ENCODE measurements at places on chromosomes 1 and 21.

DNA sequence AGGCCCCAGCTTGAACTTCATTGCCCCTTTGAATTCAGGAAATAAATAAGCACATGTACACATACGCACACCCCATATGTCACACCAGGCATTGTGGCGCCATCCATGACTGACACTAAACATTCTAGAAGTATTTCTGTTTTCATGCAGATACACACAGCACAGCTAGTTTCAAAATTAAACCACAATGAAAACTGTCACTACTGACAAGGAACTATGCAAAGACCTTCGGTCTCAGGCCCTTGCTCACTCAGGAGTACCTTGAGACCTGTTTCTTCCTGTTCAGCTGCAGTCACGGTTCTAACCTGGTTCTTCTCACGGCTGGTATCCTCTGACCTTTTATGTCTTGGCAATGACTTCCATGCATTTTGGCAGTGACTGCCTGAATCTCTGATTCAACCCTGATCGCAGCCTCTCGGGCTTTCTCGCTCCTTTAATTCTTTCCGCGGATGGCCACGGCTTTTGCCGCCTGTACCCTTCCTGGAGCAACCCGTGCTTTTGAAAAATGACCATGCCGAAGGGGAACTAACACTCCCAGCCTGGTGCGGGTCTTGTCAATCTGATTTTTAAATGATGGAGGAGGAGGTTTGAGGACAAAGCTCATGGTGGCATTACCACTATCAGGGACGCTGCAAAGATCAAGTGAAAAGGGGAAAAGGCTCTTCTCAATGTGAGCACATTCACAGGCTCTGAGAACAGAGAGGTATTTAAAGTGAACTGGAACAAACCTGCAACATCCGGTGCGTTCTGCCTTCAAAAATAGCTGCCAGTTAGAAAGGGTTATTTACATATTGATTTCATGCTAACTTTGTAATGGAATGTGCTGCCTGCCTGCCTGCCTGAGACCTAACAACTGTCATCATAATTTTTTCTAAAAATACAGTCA lies 384.6 kb downstream of the RRAGC start:
- no peak for DNase-seq

DNA sequence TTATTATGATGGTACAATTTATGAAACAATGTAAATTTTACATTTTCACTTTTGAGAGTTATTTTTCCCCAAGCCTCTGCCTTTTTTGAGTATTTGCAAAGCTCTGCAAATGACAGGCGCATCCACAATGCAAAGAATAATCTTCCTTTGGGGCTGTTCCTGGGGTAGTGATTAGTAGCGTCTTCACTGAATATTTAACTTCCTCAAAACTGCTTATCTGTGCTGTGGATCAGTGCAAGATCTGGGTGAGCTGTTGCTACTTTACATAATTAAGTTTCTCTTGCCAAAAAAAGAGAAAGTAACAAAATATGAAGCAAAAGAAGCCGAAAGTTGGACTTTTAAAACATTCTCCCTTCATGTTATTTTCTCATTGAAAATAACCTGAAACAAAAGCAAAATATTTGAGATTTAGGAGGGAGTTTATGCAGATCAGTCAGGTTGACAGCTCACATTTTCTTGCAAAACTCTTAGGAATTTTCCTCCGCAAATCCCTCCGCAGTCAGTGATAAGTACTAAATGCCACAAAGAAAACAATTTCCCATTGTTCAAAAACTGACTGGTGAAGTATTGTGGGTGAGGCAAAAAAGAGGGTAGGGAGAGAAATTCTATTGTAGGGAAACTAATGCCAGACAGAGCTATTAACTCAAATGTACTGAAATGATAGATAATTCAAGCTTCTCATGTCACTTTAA lies 276.4 kb upstream of the B3GALT2 start:
- DNase-seq: no peak

DNA sequence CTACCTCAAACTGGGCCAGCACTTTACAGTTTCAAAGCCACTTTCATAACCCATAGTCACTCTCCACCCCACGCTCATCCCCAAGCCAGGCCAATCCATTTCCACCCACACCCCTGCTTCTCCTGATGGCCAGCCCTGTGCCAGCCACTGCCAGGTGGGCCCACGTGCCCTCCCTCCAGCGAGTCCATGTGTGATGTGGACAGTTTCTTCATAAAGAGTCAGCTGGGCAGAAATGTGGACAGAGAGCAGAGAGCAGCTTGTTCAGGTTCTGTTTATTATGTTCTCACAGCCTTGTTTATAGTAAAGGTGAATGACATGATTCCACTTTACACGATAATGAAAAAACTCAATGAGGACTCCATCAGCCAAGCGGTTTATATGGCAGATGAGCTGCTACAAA lies 37.4 kb upstream of the RGS16 start:
- no peak for DNase-seq

- DNase-seq: no peak
Observed at GRCh38 chr1:170863621-170864020, 71.7 kb upstream of the MROH9 start.

- no peak for DNase-seq
Observed at GRCh38 chr21:24160528-24160927, 1446.8 kb downstream of the MRPL39 start.

DNA sequence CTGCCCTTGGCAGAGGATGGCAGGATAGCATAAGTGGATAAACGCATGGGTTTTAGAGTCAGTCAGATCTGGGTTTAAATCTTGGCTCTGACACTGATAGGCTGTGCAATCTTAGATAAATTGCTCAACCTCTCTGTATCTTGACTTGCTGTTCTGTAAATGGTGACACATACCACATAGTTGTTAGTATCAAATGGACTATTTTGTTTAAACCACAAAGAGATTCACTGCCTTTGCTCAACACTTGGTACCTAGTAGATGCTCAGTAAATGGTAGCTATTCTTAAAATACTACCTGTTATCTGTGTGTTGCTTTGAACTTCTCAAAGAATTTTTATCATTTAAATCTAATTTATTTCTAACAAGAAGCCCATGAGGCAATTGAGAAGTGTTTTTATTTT lies 39.5 kb upstream of the A3GALT2 start:
- no peak for DNase-seq

DNA sequence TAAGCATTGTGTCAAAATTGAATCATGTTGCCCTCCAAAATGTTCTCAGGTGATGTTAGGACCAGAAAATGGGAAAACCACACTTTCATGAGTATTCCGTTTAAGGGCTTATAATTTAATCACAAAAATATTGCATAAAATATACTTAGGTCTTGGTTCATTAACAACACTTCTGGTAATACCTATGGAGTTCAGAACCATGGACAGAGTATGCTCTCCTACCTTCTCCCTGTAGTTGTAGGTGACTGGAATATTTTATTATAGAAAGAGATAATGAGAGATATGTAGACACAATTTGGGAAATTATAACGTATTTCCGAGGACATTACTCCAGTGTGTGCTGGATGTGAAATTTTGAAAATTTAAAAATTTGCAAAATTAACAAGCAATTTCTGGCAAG lies 232.5 kb downstream of the NCAM2 start:
- no peak for DNase-seq

GRCh38 chr1:51295926-51296325 lies 34.4 kb downstream of the TTC39A start:
- DNase-seq: no peak

GRCh38 chr1:93344886-93345632 lies 648 bp upstream of the DR1 start:
- no peak for DNase-seq

GRCh38 chr1:234325878-234326496 lies 47.3 kb upstream of the COA6 start:
- DNase-seq: no peak

DNA sequence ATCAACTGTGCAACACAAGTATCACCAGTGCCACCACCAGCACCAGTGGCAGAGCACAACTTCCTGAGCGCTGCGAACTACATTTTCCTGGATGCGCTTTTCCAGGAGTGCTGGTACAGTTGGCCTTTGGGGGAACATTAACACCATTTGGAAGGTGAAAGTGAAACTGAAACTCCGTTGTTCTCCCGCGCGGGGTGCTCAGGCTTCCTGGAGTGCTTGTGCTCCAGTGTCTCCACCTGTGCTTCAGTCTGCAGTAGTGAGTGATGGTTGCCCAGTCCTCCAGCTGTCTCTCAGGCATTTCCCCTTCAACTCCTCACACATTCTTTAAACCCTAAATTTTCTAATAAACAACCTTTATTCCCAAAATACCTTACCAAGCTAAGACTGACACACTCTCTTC lies 187.8 kb downstream of the LRRIQ3 start:
- no peak for DNase-seq

DNA sequence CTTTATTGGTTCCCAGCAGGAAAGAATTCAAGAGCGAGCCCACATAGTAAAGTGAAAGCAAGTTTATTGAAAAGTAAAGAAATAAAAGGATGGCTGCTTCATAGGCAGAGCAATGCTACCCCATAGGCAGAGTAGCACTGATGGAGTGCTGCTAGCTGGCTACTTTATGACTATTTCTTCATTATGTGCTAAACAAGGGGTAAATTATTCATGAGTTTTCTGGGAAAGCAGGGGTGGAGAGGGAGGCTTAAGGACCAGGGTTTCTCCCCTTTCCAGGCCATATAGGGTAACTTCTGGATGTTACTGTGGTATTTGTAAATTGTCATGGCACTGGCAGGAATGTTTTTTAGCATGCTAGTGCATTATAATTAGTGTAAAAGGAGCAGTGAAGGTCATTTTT lies 1271.4 kb downstream of the KCNT2 start:
- no peak for DNase-seq

- no peak for DNase-seq
Observed at GRCh38 chr21:38887062-38887686, 81.4 kb downstream of the ETS2 start.

GRCh38 chr21:36232641-36233040 lies 76.0 kb downstream of the DOP1B start:
- DNase-seq: no peak

- DNase-seq: no peak
Observed at GRCh38 chr1:220791285-220791684, 4.6 kb downstream of the MTARC1 start.

DNA sequence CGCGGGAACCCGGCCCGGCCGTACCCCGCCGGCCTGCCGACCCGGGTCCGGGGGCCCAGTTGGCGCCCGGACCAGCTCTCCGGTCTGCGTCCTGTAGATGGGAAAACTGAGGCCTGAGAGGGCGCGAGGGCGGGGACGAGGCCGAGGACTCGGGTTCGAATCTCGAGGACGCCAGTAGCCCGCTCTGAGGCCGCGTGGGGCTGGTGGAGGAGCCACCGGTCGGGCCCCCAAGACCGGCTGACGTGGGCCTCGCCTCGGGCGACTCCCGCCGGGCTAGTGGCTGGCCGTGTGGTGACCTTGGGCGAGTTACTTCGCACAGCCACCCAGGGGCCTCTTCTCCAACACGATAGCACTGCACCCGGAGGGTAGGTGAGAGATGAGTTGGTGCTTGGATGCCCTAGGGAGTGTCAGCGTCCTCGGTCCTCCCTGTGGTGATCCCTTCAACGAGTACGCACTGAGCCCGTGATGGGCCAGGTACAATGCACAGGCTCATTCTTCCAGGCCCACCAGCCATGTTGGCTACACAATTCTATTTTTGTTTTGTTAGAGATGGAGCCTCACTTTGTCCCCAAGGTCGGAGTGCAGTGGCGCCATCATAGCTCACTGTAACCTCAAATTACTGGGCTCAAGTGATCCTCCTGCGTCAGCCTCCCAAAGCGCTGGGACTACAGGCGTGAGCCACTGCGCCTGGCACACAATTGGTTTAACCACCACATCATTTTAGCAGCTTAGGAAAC lies 404 bp upstream of the SCMH1 start:
- DNase-seq: no peak

- DNase-seq: no peak
Observed at GRCh38 chr1:48208251-48208650, 14.3 kb upstream of the SLC5A9 start.

GRCh38 chr1:182568647-182569284 lies 20.3 kb downstream of the RNASEL start:
- DNase-seq: no peak

- no peak for DNase-seq
Observed at GRCh38 chr1:10186331-10187025, 23.9 kb upstream of the KIF1B start.

DNA sequence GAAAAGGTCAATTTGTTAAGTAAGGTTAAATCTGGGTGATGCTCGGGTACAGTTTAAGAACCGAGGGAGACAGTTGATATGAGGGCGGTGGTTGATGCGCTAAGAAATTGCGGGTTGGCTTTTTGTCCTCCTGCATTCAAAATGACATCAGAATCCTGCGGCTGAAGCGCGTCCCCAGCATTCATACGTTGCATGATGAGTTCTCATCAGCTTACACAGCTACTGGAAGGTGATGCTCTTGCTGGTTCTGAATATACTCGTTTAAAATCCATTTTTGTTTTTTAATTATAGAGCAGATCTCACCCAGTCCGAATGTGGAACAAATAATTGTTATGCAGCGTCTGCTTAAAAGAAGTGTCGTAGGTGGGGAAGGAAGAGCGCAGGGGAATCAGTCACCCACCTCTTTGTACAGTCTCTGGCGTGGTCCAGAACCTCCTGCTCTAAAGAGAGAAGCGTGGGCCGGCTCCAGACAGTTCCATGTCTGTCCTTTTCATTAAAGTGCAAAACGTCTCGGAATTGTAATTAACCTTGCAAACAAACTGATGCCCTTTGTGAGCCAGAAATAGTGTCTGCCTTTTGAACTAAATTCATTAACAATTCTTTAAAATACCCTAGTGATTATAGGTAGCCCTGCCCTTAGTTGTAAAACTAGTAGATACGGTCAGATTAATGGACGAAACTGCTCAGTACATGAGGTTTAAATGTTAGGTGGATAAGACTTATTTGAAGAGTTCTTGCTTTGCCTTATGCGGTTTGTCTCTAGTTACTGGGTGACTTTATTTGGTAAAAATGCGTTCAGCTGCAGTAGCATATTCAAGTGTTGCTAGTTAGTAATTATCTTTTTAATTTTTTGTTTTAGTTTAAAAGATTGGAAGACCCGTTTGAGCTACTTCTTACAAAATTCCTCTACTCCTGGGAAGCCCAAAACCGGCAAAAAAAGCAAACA lies 741 bp downstream of the RGS2 start:
- DNase-seq: peak; percentile 28

DNA sequence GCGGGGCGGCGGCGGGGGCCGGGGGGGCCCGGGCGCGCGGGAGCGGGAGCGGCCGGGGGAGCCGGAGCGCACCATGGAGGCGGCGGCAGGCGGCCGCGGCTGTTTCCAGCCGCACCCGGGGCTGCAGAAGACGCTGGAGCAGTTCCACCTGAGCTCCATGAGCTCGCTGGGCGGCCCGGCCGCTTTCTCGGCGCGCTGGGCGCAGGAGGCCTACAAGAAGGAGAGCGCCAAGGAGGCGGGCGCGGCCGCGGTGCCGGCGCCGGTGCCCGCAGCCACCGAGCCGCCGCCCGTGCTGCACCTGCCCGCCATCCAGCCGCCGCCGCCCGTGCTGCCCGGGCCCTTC lies 546 bp downstream of the SKI start:
- DNase-seq: no peak

DNA sequence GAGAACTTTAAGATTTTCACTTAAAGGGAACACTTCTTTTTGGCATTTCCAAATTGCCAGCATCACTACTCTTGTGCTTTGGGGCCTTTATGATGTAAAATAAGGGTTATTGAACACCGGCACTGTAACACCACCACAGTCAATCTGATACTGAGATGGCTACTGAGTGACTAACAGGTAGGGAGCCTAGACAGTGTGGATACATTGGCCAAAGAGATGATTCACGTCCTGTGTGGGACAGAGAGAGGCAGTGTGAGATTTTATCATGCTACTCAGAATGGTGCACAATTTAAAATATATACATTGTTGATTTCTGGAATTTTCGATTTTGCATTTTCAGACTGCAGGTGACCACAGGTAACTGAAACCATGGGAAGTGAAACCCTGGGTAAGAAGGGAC lies 261.6 kb downstream of the SPATA17 start:
- no peak for DNase-seq

GRCh38 chr1:158951956-158952355 lies 20.6 kb downstream of the PYHIN1 start:
- no peak for DNase-seq

- DNase-seq: no peak
Observed at GRCh38 chr1:212182579-212182978, 102.6 kb upstream of the PPP2R5A start.
